Left renal pelvis (tissue), 4 donors: ENCODE measurements at places on chromosomes 16 and 17.

DNA sequence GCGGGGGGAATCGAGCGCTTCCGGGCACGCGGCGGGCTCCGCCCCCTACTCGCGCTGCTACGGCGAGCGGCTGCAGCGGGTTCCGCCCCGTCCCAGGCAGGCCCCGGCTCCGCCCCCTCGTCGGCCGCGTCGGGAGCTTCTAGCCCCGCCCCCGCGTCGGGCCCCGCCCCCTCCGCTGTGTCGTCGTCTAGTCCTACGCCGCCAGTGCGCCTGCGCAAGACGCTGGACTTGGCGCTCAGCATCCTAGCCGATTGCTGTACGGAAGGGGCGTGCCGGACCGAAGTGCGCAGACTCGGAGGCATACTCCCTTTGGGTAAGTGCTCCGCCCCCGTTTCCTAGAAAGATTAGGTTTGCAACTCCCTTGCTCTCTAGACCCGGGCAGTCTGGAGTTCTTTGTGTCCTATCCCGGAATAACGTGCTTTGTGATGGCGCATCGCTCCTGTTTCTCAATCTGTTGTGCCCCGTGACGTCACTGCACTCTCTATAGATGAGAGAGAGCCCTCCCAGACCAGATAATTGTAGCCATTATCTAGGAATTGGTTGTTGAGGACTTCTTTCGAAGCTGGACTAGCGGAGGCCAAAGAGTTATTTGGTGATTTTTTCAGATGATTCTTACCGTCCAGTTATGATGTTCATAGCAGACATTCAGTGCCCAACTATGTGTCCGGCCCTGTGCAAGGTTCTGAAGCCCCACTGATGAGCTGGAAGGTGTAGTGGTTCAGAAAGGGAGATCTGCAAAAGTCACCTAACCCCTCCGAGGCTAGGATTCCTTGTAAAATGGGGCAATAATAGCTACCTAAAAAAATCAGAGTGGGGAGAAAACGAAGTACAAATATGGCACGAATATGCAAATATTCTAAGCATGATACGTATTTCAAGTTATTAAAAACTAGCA, 633 bp downstream of the ARMC5 start:
- peak; percentile 98 for DNase-seq

- DNase-seq, result no peak
Observed at GRCh38 chr16:89924925-89925307, 1.8 kb downstream of the TUBB3 start.

- DNase-seq, result no peak
Observed at GRCh38 chr16:88575251-88575650, 5.0 kb downstream of the ZC3H18 start.

- no peak for DNase-seq
Observed at GRCh38 chr17:50917418-50917743, 51.2 kb upstream of the TOB1 start.
